ENCODE measurements at places on chromosomes 1 and 21.

GRCh38 chr21:32192291-32193097, 86.4 kb downstream of the MIS18A start:
- no peak for DNase-seq

GRCh38 chr1:20850021-20850420, 62.9 kb upstream of the HP1BP3 start:
- no peak for DNase-seq

DNA sequence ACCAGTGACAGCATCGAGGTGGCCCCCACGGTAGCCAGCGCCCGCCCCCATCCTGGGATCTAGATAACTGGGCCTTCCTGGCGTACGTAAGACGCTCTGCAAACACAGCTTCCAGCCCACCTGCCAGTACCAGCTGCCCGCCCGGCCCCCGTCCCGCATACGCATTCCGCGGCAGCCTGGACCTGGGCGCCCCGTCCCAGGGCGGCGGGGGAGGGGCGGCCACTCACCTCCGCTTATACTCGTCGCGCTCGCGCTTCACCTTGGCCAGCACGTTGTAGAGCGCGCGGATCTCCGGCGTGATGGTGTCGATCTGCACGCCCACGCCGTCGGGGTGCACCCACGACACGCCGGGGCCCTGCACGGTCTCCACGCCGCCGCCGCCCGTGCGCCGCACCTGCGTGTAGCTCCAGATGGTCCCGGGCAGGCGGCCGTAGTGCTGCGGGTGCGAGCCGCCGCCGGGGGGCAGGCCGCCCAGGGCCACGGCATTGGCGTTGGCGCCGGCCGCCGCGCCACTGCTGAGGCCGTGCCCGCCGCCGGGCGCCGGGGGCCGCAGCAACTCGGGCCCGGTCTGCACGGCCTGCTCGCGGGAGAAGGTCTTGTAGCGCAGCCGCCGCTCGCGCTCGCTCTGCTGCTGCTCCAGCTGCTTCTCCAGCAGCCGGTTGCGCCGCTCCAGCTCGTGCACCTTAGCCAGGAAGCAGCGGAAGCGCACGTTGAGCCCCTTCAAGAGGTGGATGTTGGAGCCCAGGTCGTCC, 859 bp downstream of the IFFO2 start:
- DNase-seq: peak; percentile 10

- DNase-seq: peak; percentile 9
These were observed 144.0 kb downstream of the KIF26B start for GRCh38 chr1:245298781-245299180.

DNA sequence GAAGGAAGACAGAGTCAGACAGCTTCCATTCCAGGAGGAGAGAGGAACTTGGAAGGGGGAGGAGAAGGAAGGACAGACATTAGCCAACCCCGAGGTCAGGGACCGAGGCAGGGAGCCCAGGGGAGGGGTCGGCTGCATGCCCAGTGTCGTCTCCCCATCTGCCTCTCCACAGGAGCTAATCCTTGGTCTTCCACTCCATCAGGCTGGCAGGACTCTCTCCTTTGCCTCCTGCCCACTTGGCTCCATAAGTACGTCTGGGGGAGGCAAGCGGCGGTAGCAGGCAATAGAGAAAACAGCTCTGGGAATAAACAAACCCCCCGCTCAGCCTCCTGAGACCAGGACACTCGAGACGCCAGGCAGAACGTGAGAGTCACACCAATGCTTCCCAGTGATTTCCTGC, 71.3 kb downstream of the GRIK3 start:
- DNase-seq: no peak

DNA sequence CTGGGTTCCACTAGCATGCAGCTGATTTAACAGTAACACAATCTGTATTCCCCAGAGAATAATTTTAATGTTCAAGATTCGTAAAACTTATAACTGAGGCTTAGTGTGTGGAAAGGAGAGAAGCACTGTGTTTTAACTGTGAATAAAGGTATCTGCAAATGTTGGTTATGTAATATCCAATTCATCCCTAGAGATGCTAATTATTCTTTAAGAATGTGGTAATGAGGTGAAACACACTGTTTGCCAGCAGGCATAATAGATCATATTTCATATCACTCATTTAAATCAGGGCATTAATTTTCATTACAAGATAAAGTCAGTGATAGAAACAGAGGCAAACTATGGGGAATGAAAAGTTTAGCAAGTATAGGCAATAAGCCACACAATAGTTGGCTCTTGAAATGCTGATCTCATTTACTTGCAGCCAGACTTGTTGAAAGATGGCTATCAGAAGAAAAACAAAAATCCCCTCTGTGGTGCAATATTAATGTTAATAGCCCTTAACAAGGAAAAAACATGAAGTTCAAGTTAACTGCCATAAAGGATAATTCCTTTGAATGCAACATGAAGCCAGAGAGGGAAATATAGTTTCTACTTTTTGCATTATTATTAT, 33.4 kb downstream of the HMCN1 start:
- DNase-seq: no peak

DNA sequence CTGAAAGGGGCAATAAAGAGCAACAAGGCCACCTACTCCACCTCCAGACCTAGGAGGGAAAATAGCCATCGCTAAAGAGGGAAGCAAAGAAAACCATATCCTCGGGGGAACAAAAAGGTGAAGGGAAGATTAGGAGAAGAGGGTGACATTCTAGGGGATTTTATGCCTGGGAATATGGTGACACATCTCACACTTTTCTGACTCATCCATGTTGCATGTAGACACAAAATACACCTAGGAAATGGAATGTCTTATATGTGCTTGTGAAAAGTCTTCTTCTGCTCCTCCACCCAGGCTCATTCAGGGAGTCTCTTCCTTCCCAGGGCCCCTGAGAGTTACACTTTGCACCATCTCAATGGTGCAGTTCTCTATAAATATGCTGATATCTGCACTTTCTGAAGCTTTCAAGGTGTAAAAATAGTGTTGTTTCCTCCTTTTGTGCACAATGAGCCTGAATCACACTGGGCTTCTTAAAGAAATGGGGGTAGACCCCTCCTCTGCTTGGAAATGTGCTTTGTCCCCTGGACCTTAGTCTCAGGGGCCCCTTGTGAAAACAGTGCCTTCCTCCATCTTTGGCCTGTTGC, 195.9 kb downstream of the CYYR1 start:
- no peak for DNase-seq

GRCh38 chr1:36383240-36383639, 2.5 kb downstream of the STK40 start:
- no peak for DNase-seq

DNA sequence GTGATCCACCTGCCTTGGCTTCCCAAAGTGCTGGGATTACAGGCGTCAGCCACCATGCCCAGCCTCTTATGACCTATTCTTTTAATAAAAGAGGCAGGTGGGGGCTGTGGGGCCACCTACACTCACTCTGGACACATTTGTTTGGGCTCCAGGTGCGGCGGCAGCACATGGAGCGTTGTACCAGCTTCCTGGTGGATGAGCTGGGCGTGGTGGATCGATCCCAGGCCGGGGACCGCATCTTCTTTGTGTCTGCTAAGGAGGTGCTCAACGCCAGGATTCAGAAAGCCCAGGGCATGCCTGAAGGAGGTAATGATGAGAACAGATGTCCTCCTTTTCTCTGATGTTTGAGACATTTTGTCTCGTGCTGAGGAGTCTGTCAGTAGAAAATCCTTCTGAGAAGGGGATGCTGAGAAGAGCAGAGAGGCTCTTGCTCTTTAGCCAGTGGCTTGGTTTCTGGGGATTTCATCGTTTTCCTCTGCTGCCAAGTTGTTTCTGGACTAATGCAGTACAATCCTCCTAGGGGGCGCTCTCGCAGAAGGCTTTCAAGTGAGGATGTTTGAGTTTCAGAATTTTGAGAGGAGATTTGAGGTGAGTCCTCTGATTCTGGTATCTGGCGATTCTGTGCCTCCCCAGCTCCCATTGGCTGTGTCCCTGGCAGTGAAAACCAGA, 17.9 kb upstream of the MIIP start:
- DNase-seq: no peak

DNA sequence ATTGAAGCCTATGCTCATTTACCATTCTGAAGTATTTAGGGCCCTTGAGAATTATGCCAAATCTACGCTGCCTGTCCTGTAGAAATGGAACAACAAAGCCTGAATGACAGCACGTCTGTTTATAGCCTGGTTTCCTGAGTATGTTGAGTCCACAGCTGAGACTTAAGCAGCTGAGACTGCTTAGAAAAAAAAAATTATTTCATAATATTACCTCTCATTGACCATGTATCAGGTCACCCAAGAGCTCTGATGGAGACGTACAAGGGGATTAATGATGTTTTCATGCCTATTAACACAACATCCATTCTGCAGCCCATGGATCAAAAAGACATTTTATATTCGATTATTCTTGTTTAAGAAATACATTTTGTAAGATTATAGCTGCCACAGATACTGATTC, 387.2 kb upstream of the NCAM2 start:
- DNase-seq: no peak

GRCh38 chr1:205537386-205538018, 33.0 kb downstream of the CDK18 start:
- no peak for DNase-seq

DNA sequence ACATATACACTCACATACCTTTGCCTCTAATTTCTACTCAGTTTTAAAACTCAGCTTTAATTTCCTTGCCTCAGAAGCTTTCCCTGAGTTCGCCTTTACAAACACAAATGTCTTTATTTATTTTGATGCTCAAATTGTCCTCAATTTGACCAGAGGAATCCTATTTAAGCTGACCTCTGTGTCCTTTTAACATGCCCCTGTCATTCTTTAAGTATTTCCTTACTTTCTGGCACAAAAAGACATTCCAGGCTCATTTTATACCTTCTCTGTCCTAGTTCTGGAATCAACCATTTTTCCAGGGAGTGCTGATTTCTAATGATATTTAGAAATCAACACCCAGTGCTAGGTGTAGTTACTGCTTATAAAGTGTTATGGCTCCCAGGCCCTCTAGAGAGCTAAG, 82.5 kb downstream of the OSBPL9 start:
- no peak for DNase-seq

- no peak for DNase-seq
These were observed 3.4 kb upstream of the BCL2L15 start for GRCh38 chr1:113890816-113891215.

DNA sequence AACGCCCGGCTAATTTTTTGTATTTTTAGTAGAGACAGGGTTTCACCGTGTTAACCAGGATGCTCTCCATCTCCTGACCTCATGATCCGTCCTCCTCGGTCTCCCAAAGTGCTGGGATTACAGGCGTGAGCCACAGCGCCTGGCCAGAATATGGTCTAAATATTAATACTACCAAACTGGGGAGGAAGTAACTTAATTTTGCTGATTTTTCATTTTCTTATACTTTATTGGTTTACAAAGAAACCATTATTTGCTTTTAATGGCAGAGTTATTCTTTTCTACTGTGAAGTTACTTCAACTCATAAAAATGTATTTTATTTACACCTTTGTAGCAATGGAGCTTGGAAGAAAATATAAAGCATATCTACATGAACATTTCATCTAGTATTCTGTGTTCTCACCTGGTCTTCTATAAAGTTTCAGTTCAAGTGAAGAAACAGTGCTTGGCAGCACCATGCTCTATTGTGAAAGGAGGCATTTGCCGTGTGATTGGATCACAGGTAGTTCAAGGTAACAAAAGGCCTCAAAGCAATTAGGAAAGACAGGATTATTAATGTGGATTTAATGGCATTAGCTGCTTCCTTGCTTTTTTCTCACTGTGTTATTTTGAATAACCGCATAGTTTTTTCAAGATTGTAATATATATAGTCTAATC, 13.6 kb downstream of the GBP1 start:
- no peak for DNase-seq

DNA sequence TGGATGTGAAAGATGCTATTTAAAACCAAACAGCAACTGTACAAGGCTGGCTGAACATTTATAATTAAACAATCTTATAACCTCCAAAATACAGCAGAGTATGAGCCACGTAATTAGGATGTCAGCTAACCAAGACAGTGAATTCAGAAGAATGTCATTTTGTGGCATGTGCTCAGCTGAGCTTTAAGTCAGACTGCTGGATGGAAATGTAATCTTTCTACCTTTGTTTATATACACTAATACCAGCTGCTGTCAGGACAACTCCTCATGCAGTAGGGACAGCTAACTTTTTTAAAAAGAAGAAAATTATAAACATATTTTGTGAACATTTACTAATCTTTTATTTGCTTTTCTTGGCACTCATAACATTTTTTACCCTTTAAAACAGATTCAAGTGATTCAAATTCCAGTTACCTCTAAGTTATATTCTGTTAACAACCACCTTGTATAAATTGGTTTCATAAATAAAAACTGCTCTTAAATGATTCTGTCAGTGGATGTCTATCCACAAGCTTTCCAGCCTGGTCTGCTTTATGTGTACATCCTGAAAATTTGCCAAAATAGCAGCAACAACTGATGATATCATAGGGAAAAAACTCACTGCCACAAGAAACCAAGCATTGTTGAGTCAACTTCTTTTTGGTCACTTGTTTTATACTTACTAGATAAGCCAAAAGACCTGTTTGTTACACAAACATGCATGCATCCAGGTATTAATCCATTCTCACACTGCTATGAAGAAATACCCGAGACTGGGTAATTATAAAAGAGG, 36.1 kb downstream of the DPH5 start:
- DNase-seq: no peak

- DNase-seq: no peak
These were observed 41.4 kb upstream of the ACOT11 start for GRCh38 chr1:54506594-54506993.

GRCh38 chr21:45870851-45871615, 110.5 kb upstream of the COL6A1 start:
- no peak for DNase-seq

- no peak for DNase-seq
These were observed 4.1 kb upstream of the TMEM240 start for GRCh38 chr1:1544544-1544943.

DNA sequence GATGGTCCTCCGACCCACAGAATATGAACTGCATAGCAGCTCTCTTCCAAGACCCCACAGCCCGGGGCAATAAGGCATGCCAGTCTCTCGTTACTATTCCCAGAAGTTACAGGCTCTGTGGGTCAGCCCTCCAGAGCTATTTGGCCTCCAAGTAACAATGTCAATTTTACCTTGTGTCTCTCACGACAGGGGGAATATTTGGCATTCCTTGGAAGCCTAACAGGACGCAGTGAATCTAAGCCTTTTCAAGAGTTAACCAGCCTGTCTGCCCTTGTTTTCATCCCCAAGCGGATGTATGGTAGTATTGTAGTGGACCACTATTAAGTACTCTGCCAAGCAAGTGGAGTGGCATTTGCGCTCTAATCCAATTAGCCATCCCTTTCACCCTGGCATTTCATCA, 24.4 kb upstream of the GNG4 start:
- no peak for DNase-seq
